Daoy (cell line): ENCODE measurements at places on chromosomes 4 and X. TPM values are rescaled to one million over a fixed set of nuclear protein-coding genes. Genes with fewer than 3 reads are reported as not detected.

Gene CNKSR2
- total RNA-seq: 7.5 and 8.2 TPM in 2 replicates

Gene TMPRSS11D
- total RNA-seq: not detected in 2 replicates

Gene RIPPLY1
- not detected in 2 replicates for total RNA-seq

Gene PABPC1L2B
- 0.06 TPM in 1 of 2 replicates, not detected in the other for total RNA-seq

Gene UGT2B7
- total RNA-seq: not detected in 2 replicates

Gene REPS2
- total RNA-seq: 0.97 and 5.6 TPM in 2 replicates

Gene MMRN1
- total RNA-seq: not detected in 2 replicates

Gene ADH4
- total RNA-seq: not detected in 2 replicates

Gene MAGEB16
- total RNA-seq: 0.34 TPM in 1 of 2 replicates, not detected in the other

Gene SOWAHB
- total RNA-seq: not detected in 2 replicates

Gene LIAS
- 18.1 and 22.7 TPM in 2 replicates for total RNA-seq

Gene ANOS1
- not detected in 2 replicates for total RNA-seq

Gene PFKFB1
- total RNA-seq: not detected in 2 replicates

Gene NOX1
- total RNA-seq: not detected in 2 replicates

Gene TMPRSS11B
- not detected in 2 replicates for total RNA-seq

Gene GPR82
- total RNA-seq: not detected in 2 replicates

Gene FRMPD4
- not detected in 2 replicates for total RNA-seq

Gene C1QTNF7
- total RNA-seq: not detected in 2 replicates

Gene C4orf51
- not detected in 2 replicates for total RNA-seq

Gene SOWAHD
- total RNA-seq: 0.17 TPM in 1 of 2 replicates, not detected in the other
